ENCODE measurements at places on chromosomes 5 and 9. TPM values are rescaled to one million over a fixed set of nuclear protein-coding genes. Genes with fewer than 3 reads are reported as not detected.

GRCh38 chr9:105693435-105694189 lies 729 bp upstream of the TMEM38B start:
- peak; percentile 31 for DNase-seq

- DNase-seq, result no peak
These were observed 179.5 kb downstream of the KIF4B start for GRCh38 chr5:155193029-155193428.

- DNase-seq, result no peak
These were observed 77.3 kb downstream of the LRSAM1 start for GRCh38 chr9:127528422-127529251.

DNA sequence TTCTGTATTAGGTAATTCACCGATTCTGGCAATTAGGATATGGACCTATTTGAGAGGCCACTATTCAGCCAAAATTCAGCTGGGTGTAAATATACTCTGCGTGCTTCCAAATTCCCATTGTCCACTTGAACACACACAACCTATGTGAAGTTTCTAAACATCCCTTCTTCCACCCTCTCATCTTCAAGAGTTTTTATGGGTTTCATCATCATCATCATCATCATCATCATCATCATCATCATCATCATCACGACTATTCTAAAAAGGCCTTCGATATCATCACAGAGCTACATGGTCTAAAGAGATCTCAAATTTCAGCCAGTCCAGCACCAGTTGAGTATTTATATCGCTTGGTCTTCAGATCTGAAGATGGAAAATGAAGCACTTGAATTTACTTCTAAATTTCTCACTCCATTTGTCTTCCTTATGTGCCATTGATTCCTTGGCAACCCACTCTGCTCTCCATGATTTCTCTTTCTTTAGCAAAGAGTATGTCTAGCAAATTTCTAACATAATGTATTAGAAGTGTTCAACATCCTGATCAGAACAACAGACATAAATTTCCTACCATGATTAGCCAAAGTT lies 49.2 kb upstream of the HMHB1 start:
- DNase-seq, result no peak

DNA sequence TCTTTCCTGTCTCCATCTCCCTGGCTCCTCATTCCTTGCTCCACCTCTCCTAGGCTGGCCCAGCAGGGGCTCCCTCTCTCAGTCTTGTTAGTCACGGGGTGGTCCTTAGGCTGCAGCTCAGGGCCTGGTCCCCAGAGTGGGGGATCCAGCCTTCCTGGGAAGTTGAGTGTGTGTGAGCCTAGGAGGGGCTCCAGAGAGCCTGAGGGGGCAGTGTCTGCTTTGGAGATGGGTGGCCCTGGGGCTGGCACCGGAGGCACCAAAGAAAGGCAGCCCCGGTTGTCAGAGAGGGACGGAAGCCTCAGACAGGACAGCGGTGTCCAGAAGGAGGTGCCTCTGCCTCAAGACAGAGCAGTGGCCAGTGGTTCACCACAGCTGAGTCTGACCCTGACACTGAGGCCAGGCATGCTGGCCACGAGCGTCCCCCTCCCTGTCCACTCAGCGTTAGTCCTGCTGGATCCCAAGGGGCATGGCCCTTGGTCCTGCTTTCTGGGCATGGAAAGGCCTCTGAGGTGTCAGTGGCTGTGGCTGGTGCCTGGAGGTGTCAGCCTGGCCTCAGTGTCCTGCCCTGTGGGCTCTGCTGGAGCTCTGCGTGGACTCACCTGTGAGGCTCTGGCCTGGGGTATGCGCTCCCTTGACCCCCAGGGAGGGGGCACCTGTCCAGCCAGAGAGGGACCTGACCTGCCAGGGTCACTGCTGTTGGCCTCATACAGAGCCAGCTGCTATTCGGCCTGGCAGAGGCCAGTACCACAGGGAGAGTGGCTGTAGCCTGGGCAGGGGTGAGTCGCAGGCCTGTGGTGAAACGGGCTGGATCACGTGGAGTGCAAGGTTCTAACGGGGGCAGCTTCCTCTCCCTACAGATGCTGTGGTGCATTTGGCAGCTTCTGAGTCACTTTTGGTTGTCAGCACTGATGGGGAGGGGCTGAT lies 130.6 kb downstream of the CACNA1B start:
- no peak for DNase-seq

DNA sequence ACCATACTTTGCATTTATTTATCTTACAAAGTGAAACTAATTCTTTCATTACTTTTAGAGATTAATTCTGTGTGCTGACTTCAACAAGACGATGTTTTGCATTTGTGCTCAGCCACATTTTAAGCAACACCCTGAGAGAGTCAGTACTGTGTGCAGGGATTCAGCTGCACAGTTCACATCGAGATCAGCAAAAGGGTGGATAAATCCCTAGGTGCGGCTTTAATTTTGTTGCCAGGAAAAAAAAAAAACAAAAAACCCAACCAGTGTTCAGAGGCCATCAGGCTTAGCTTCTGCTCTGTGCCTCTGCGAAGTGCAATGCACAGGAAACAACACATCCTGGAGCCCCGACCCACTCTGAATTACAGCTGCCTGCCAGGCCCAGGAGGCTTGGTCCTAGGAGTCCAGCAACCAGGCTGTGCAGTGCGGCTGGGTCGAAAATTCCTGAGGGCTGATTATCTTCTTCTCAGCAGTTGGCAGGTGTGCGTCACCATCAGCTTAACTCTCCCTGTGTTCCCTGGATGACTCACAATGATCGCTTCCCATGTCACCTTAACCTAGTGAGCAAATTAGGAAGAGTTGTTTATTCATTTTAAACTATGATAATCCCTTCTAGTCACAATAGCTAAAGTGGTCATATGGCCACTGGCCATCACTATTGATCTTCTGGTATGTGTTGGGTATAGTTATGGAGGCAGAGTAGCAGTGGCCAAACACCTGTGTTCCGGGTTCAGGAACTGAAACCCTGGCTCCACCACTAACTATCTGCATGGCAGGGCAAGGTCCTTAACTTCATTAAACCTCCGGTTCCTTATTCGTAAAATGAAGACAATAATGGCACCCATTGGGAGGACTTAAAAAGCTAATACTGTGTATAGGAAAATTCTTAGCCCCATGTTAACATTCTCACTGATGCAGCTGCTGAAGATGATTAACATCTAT lies 31.2 kb upstream of the NDUFB6 start:
- DNase-seq, result peak; percentile 85

- DNase-seq, result no peak
These were observed 11.1 kb upstream of the CTSL start for GRCh38 chr9:87714819-87715218.

GRCh38 chr5:61788548-61788947 lies 456.5 kb downstream of the ZSWIM6 start:
- no peak for DNase-seq

DNA sequence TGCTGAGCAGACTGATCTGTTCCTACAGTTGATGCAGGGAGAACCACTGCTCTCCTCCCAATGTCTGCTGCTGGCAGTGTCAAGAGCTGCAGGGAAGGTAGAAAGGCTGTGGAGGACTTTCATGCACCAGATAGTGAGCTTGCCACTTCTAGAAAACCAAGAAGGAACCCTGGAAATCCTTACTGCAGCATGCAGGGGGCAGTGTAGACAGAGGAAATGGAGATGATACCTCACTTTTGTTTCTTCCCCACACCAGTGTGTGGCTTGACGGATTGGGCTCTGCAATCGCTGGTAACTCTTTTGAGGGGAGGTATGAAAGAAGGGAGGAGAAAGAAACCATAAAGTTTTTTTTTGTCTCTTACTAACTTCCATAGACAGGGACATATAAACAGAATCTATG lies 480.7 kb downstream of the DMAC1 start:
- DNase-seq, result no peak

DNA sequence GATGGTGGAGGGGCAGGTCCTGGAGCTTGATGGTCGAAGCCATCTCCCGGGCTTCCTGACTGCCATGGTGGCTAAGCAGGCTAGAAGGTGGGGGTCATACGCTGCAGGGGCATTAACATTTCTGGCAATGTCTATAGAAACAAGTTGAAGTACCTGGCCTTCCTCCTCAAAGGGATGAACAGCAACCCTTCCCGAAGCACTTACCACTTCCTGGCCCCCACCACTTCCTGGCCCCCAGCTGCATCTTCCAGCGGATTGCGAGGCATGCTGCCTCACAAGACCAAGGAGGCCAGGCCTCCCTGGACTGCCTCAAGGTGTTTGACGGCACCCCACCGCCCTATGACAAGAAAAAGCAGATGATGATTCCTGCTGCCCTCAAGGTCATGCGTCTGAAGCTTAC lies 97.0 kb upstream of the MOCS2 start:
- DNase-seq, result no peak

DNA sequence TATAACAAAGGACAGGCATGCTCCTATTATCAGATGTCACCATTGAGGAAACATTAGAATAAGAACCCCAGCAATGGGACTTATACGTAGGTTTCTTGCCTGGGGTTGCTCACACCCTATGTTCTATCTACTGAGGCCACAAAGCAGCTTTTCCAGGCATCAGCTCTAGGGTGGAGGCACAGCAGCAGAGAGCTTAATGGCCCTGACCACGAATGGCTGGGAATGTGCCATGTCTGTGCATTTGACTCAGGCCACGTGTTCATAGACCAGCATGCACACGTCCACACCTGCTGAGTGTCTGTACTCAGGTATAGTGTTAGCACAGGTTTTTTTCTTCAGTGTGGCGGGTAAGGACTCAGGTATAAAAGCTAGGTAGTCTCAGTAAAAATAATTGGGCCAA lies 129.4 kb downstream of the AOPEP start:
- no peak for DNase-seq

- DNase-seq, result no peak
These were observed 110.0 kb upstream of the ARRDC3 start for GRCh38 chr5:91493086-91493485.

DNA sequence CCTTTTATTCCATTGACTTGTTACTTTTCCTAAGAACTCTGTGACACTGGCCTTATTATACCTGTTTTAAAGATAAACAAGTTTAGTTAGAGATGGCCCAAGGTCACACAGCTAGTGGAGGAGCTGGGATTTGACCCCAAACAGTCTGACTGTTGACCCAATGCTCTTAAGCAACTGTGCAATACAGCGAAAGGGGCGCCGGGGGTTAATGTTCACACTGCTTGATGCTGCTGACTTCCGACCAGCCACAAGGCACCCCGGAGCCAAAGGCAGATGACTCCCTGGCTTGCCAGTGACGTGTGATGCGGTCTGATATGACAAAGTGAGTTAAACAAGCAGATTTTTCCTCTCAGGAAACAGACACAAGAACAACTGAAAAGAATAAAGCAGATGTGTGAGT lies 23.9 kb downstream of the PIK3R1 start:
- no peak for DNase-seq

DNA sequence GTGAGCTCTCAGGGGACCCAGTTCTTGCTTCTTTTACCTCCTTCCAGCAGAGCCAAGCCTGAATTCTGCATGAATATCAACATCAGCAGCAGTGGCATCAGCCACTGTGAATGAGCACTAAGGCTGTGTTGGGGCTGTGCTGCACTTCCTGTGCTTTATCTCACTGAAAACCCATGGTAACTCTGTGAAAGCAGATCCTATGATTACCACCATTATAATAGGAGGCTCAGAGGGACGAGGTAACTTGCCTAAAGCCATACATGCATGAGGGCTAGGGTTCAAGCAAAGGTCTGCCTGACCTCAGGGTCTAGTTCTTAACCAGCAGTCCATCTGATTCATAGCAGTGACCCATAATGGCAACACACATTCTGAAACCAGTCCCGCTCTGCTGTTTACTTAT lies 60.5 kb upstream of the RAPGEF1 start:
- DNase-seq, result no peak

- DNase-seq, result no peak
These were observed 160.3 kb upstream of the MVB12B start for GRCh38 chr9:126166291-126166690.

DNA sequence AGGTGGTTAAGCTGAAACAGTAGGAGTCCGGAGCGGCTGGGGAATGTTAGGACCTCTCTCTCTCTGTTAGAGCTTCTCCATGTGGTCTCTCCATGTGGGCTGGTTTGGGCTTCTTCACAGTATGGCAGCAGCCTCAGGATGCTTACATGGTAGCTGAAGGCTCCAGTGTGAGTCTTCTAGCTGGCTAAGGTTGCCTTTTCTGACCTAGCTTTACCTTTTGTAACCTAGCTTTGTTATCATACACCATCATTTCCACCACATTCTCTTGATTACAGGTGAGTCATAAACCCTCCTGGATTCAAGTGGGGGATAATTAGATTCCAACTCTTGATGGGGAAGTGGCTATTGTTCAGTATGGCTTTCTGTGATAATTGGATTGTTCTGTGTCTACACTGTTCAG lies 98.5 kb downstream of the MTREX start:
- DNase-seq, result no peak

DNA sequence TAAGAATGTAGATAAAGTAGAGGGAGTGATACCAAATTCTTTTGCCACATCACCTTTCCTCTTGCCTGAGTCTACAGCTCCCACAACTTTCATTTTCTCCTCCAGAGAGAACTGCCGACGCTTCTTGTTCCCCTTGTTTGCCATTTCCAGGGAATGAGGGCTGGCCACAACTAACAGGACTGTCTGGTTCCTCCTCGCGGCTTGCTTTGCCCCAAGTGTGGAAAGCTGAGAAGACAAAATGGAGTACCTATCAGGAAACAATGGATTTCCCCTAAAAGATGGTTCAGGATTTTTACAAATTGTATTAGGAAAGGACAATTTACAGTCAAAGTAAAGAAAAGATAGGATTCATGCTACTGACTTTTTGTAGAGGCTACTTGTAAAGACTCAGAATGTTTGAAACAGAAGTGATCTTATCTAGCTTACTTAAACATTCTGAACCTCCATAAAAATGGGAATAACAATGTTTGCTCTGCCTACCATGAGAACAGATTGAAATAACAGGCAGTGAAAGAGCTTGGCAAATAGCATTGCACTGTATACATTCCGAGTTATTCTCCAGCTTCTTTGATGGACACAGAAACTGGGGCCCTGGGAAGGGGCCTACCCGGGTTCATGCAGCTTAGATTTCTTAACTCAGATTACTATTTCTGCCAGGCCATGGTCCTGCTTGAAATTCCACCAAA lies 4.1 kb downstream of the TIGD6 start:
- no peak for DNase-seq

- no peak for DNase-seq
These were observed 48.8 kb upstream of the PLCXD3 start for GRCh38 chr5:41559184-41559583.

GRCh38 chr5:43903129-43903528 lies 300.1 kb downstream of the NNT start:
- DNase-seq, result no peak

- no peak for DNase-seq
These were observed 42.8 kb downstream of the EXD3 start for GRCh38 chr9:137380171-137380570.

Gene KLHL9
- 18.5 TPM for total RNA-seq

Gene CFAP157
- not detected for total RNA-seq

Gene TAF11L7
- not detected for total RNA-seq

Gene CCL21
- not detected for total RNA-seq

Gene SGCD
- not detected for total RNA-seq

Gene INSL4
- not detected for total RNA-seq

Gene ACSL6
- not detected for total RNA-seq

Gene FKTN
- total RNA-seq, result 19.1 TPM

Gene HTR4
- total RNA-seq, result not detected

Gene MARVELD2
- 2.0 TPM for total RNA-seq

Gene ZFP2
- total RNA-seq, result 0.32 TPM

Gene PLEKHG4B
- total RNA-seq, result 0.31 TPM

Gene CDO1
- not detected for total RNA-seq
